ENCODE measurements at places on chromosomes 5 and 9.
A peak's percentile ranks its signal among the peaks of the same experiment; 100 is the strongest.

- DNase-seq, result no peak
Observed at GRCh38 chr5:76476474-76477038, 73.5 kb downstream of the IQGAP2 start.

GRCh38 chr9:68626526-68626925 lies 78.5 kb upstream of the PIP5K1B start:
- DNase-seq, result no peak

DNA sequence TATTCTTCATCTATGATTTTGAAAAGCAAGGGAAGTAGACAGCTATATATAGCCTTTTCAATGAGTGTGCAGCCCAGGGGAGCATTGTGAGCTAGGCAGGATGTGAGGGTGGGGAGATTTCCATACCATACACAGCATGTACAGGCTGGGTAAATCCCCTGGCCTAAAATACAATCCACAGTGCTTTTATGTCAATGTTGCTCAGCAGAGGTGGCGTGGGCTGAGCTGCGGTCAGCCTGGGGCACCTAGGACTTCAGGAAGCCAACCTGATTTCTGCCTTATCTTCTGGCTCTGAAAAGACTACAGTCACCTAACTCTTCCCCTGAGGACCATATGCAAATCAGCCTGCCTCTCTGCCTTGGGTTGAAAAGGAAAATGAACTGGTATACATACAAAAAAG lies 6.3 kb upstream of the GARIN3 start:
- no peak for DNase-seq

GRCh38 chr9:126623667-126624478 lies 10.1 kb downstream of the LMX1B start:
- DNase-seq, result no peak

- no peak for DNase-seq
Observed at GRCh38 chr5:178577376-178577839, 12.8 kb downstream of the COL23A1 start.

- DNase-seq, result no peak
Observed at GRCh38 chr5:40078898-40079575, 600.7 kb upstream of the PTGER4 start.

GRCh38 chr5:1304033-1304432 lies 9.2 kb upstream of the TERT start:
- no peak for DNase-seq

DNA sequence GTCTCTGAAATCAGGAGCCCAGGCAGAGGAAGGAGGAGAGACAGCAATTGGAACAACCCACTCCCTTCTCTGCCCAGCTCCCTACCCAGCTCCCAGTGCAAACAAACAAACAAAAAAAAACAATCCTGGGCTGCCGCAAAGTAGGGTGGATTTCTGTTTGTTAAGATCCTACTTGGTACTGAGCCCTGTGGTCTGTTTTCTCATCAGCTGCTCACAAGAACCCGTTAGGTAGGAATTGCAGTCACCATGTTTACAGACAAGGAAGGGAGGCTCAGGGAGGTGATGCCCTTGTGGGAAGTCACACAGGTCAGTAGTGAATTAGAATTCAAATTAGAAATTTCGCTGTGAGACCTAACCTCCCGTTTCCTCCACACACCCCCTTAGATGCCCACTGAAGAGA lies 128.8 kb upstream of the RAD23B start:
- no peak for DNase-seq

DNA sequence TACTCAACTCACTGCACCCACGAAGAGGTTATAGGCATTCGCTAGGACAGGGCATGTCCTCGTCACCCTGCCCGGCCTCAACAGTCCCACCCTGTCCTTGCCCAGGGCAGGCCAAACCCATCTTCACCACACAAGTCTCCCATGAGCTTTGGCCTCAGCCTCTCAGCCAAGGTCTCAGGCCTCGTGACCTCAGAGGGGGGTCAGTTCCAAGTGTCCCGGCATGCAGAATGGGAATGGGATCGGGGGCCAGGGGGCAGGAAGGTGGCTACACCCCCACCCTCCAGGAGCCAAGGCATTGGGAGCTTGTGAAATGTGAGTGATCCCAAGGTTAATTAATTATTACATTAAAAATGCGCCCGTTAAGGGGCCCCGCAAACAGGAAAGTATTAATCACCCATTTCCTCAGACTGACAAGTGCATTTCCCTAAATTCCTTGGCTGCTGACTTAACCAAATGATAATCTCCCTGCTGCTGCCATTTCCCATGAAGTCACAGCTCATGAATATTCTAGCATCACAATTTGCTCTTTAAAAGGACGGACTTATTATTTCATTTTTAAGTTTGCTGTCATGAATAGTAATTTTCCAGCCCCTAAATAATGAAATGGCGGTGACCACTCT lies 8.0 kb upstream of the UBAC1 start:
- DNase-seq, result no peak

DNA sequence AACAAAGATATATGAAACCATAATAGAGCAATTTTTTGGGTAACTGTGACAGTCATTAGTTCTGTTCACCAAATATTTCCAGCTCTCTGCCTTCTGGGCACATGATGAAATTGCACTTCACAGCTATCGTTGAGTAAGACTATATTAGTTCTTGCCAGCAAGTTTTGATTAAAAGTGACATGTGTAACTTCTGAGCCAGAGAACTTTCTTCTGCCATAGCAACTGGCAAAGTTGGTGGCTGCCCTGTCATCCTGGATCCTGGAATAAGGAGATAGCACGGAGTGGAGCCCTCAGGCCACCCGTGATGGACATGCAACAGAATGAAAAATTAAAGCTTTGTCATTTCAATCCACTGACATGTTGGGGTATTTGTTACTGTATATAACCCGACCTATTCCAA lies 194.4 kb upstream of the VCAN start:
- DNase-seq, result peak; percentile 76

- DNase-seq, result peak; percentile 58
Observed at GRCh38 chr9:91589101-91589553, 165.5 kb upstream of the NFIL3 start.

DNA sequence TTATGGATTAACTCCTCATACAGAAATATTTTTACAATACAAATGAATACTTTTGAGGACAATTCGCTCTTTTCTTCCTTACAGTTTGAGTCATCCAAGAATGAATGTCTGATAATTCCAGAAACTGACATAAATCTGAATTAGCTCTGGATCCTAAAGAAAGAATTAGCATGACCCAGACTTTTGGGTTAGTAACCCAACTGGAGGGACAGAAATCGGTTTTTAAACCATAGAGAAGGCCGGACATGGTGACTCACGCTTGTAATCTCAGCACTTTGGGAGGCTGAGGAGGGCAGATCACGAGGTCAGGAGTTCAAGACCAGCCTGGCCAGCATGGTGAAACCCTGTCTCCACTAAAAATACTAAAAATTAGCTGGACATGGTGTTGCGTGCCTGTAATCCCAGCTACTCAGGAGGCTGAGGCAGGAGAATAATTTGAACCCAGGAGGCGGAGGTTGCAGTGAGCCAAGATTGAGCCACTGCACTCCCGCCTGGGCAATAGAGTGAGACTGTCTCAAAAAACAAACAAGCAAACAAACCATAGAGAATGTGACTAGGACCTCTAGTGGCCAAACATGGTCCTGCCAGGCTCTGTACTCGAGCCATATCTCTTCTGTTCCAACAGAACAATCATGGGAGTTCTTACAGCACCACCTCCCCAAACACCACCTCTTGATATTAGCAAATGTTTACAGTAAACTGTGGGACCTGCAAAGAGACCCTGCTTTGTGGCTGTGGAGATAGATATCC lies 44.8 kb downstream of the LURAP1L start:
- no peak for DNase-seq

DNA sequence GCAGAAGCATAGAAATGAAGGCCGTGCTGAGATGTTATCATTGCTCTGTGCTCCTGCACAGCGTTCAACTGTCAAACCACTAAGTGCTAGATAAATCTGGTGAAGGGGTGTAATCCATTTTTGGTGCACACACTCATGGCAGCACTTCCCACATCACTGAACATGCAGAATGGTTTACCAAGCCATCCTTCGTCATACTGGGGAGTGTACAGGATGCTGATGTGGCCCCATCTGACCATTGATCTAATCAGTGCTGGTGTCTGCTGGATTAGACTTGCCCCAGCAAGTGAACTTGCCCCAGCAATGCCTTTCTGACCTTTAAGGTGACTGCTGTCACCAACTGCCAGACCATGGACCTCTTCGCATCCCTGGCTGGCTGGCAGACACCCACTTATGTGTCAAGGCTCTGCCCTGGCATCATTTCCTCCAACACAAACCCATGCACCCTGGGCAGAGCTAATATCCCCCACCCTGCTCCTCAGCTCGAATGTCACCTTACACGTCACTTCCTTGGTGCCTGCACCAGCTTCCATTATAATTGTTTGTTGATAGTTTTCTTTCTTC lies 4.2 kb upstream of the SEMA4D start:
- DNase-seq, result no peak

DNA sequence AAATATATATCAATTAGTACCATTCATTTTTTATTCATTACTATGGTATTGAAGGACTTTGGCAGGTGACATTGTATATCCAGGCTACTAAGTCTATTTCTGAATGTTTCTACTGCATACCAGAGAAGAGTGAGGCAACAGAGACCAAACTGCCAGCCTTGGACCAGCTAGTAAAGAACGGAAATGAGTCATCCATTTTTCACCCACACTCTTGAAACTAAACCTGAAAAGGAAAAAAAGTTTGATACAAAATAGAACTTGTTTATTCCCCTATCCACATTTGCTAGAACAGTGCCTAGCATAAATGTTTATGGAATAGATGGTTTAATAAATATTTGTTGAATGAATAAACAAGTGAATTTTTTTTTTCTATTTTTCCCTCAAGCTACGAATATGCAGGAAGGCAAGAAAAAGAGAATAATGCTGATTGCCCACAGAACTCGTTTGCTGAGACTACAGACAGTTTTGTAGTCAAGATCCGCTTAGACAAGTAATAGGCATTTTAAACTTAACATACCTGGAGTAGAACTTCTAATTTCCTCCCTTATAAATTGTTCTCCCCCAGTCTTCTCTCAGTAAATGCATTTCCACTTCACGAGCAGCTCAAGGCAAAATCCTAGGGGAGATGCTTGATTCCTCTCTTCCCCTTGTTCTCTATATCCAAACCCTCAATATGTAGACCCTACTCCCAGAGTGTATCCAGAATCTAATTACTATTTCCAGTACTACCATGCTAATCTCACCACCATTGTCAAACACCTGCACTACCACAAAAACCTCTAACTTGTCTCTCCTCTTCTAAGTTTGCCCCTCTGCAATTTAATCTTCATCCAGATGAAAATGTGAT lies 146.2 kb upstream of the RASA1 start:
- peak; percentile 75 for DNase-seq

- no peak for DNase-seq
Observed at GRCh38 chr9:16262477-16263261, 607.8 kb downstream of the BNC2 start.

DNA sequence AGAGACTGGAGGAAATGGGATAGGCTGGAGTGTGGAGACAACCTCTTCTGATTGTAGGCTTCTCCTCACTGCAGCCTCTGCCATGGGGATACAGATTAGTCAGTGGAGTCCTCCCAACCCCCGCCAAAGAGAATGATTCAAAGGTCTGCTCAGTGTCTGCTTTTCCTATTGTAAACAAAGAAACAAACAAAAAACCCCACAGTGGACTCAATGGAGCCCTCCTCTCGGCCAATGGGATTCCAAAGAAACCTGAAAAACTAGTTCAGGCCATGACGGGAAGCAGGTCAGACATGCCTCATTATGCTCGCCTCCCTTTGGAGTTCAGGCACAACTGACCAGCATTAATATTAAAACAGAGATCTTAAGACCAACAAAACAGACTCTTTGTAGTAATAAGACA lies 85.8 kb downstream of the SEC61B start:
- DNase-seq, result no peak

DNA sequence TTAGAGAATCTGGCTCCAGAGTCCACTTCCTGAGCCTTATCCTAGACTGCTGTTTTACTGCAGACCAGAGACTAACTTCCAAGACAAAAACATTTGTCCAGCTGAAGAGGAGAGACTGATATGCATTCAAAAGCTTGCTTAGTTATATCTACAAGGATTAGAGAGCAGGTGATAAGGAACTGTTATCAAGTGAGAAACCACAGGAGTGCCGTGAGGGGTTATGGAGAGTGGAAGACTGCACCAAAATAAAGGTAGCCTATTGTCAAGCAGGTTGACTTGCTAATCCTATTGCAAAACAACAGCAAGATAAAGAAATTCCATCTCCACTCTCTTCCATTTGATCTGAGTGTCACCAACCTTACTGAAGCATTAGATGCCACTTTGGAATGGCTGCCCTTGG lies 139.1 kb downstream of the SCAMP1 start:
- DNase-seq, result no peak

- no peak for DNase-seq
Observed at GRCh38 chr5:128537221-128537999, 635 bp downstream of the FBN2 start.

DNA sequence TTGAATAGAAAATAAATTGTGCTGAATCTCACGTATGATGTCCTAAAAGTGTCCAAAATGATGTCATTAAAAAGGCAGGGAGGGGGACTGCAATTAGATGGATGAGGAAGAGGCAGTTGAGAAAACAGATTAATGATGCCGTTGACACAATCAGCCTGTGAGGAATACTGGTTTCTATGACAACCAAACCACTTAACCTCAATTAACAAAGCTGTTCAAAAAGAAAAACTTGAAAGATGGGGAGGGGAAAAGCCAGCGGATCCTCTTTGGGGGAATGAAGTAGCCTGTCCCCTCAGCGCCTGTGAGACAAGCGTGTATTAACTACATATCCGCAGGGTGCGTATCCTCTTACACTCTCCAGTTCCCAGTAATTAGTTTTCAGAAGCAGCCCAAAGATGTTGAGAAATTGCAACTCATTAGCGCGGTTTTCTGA lies 160.7 kb downstream of the TTC39B start:
- no peak for DNase-seq

- DNase-seq, result peak; percentile 75
Observed at GRCh38 chr5:124453221-124454051, 293.0 kb downstream of the ZNF608 start.
